Skeletal muscle tissue (tissue), 5 donors: ENCODE measurements at places on chromosomes 7 and 10. TPM values are rescaled to one million over a fixed set of nuclear protein-coding genes. Genes with fewer than 3 reads are reported as not detected.

The PKD2L1 gene
- total RNA-seq: not detected

The ANXA7 gene
- total RNA-seq: 47.0 TPM

The CCL26 gene
- total RNA-seq: not detected

The PAX4 gene
- not detected for total RNA-seq

The FAS gene
- 8.4 TPM for total RNA-seq

The PILRA gene
- total RNA-seq: 1.6 TPM

The SLC18A3 gene
- not detected for total RNA-seq

The TMEM236 gene
- under 0.01 TPM for total RNA-seq

The PLXNA4 gene
- total RNA-seq: 2.1 TPM

The RGS10 gene
- total RNA-seq: 39.7 TPM

The VAX1 gene
- total RNA-seq: not detected

The TMEM184A gene
- total RNA-seq: not detected

The HECW1 gene
- total RNA-seq: not detected

The TCAF1 gene
- 90.3 TPM for total RNA-seq
